ENCODE measurements at places on chromosomes 1 and 21.
A peak's percentile ranks its signal among the peaks of the same experiment; 100 is the strongest.

- no peak for DNase-seq
Measured at GRCh38 chr21:43341378-43342161, 85.4 kb downstream of the SIK1 start.

GRCh38 chr1:107952989-107953388, 12.0 kb downstream of the VAV3 start:
- DNase-seq: no peak

DNA sequence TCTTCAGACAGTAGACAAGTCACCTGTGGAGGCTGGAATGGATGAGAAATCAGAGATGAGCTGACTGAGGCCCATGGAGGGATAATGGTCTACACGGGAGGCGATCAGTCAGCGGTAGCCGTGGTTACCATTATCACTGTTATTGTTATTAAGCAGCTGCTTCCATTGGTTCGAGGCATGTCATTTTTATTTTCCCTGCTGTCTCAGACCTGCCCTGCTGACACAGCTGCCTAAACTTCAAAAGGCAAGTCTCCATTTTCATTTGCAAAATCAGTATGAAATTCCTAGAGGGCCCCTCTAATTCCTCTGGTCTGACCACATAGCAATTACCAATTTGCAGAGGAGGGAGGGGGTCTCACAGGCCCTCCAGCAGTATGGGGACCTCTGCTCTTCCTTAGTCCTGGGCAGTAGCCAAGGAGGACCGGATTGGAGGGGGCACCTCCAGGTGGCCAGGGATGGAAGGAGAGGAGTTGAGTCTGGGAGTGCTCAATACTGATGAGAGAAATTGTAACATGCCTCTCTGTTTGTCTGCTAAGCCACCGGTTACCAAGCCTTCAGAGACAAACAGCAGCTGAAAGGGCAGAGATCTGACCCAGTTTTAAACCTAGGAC, 184.2 kb downstream of the TRABD2B start:
- no peak for DNase-seq

DNA sequence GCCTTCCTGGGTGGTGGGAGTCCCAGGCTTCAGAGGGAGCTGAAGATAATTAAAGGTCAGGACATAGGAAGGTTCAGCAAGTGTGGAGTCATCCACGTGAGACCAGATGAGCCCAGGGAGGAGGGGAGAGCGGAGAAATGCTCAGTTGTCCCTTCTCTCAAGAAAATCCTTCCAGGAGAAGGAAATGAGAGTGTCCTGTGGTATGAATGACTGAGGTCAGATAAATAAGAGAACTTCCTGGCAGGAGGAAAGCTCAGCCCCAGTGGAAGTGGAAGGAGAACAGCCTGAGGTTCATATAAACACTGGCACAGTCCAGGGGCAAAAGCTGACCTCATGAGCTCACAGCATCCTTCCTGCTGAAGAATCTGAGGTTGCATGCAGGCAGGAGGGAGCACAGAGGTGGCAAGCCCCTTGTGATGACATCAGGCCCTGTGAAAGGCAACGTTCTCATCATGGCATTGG, 97.6 kb downstream of the NAV1 start:
- no peak for DNase-seq

DNA sequence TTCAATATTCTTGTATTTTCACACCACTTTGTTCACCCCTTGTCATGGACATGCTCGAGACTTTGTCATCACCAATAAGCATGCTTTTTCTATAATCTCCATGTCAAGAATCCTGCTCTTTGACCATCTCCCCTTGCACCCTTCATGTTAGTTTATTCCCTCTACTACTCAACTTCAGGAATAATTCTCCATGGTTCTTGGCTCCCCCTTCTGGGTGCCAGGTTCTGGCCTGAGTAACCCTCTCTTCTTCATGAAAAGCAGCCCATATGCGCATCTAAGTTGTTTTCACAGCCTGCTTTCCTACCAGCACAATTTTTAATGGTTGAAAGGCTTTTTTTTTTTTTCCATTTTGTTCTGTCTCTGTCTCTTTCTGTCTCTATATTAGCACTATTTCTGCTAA, 160.7 kb downstream of the LEPR start:
- no peak for DNase-seq

GRCh38 chr1:5611851-5612250, 380.4 kb downstream of the NPHP4 start:
- DNase-seq: no peak

GRCh38 chr1:85544689-85545215, 35.8 kb upstream of the CCN1 start:
- no peak for DNase-seq

DNA sequence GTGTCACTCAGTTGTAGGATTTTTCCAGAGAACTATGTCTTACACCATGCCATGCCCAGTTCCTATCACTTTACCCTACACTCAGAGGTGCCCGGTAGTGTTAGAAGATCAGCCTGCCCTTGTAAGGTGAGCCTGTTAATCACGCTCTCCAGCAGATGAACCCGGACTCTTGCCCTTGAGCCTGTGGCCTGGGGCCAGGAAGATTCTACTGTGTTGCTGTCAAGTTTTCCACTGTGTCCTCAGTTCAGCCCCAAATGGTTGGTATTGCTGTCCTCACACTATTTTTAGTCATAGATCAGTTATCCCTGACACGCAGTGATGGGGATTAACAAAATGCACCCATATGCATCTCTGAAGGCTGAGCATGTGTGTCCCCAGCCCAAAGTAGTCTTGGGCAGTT, 105.0 kb upstream of the SPAG17 start:
- no peak for DNase-seq

DNA sequence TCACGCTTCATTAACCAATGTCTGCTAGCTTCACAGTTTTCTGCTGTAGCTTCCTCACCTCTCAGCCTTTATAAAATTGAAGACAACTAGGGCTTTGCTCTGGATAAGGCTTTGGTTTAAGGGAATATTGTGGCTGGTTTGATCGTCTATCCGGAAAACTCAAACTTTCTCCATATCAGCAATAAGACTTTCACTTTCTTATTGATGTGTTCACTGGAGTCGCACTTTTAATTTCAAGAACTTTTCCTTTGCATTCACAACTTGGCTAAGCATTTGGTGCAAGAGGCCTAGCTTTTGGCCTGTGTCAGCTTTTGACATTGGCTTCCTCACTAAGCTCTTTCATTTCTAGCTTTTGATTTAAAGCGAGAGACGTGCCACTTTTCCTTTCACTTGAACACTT, 12.9 kb downstream of the COA6 start:
- DNase-seq: no peak

DNA sequence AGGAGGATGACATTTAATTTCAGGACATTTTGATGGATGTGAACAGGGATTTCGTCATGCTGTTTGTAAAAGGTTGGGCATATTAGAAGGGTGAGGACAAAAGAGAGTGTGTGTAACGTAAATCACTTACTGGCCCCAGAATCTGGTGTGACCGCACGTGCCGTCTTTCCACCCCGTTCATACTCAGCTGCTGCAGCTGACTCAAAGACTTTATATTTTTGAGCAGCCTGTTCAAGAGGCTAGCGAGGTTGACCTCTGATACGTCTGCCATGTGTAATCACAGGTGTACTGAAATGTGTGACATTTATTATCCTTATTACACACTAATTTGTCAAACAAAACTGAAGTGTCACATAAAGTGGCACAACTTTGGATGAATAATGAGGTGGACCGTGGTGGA, 66.5 kb upstream of the ERRFI1 start:
- DNase-seq: peak; percentile 38

- DNase-seq: peak; percentile 77
Measured at GRCh38 chr1:201171063-201172036, 17.1 kb upstream of the TMEM9 start.

- DNase-seq: no peak
Measured at GRCh38 chr21:36602735-36603134, 96.2 kb upstream of the SIM2 start.

GRCh38 chr1:63810936-63811469, 37.2 kb downstream of the ROR1 start:
- no peak for DNase-seq

GRCh38 chr1:35557118-35557610, at the start of gene KIAA0319L:
KIAA0319L (minus strand) TSS chr1:35557403; CDS start chr1:35554491, 2,912 bp downstream.
- peak; percentile 98 for DNase-seq

GRCh38 chr1:23643736-23644554, 47.7 kb upstream of the RPL11 start:
- DNase-seq: no peak

DNA sequence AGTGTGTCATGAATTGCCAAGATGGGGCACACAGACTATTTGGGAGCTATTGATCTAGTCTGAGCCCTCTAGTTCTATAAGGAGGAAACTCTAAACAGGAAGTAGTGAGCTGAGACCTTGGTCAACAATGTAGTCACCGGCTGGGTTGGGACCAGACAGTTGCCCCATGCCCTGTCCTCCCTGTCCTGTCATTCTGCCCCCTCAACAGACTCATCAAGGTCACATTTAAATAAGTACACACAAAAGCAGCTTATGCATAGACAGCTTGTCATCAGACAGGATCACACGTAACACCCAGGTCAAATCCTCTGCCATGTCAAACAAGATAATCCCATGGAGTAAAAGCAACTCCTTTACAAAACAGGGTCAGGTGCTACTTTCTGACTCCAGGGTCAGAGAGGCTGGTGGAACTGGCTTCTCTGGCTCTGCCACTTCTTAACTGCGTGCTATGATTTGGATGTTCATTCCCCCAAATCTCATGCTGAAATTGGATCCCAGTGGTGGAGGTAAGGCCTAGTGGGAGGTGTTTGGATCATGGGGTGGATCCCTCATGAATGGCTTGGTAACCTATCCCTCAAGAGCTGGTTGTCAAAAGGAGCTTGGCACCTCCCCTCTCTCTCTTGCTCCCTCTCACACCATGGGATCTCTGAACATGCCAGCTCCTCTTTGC, 128.9 kb downstream of the HIVEP3 start:
- peak; percentile 28 for DNase-seq

- DNase-seq: peak; percentile 61
Measured at GRCh38 chr1:37473431-37474045, 842 bp upstream of the ZC3H12A start.

- DNase-seq: peak; percentile 53
Measured at GRCh38 chr1:41021526-41022308, at the start of gene SLFNL1. SLFNL1 (minus strand) TSS chr1:41021725; CDS start chr1:41020660, 1,065 bp downstream.

DNA sequence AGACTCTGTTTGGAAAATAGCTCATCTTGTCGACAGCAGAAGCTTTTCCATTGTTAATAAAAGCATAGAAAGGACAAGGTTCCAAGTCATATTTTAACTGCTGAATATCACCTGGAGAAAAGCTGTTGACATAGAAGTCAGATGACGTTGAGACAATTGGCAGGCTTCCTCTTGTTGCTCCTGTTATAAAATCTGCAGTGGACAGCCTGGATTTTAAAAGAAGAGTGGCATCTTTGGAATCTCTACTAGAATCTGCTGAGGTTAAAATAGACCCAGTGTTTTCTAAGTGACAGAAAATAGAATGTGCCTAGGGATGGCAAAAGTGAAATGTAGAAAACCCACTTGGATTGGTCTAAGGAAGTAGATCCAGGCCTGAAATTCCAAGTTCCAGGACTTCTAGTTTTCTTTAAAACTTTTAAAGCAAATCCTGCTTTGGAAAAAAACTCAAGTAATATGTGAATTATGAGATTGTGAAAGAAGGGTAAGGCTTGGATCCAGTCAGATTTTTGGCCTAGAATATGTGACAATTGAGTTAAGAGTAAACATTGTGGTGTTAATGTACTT, 53.6 kb upstream of the NEXN start:
- DNase-seq: no peak

- DNase-seq: peak; percentile 83
Measured at GRCh38 chr1:9004700-9005394, 21.4 kb downstream of the SLC2A7 start.

GRCh38 chr1:64472040-64472376, 2.1 kb downstream of the CACHD1 start:
- no peak for DNase-seq

GRCh38 chr1:3465935-3466321, 11.5 kb downstream of the ARHGEF16 start:
- no peak for DNase-seq

- DNase-seq: no peak
Measured at GRCh38 chr1:47944561-47944960, 52.6 kb downstream of the TRABD2B start.

Data from NCI-H510A (cell line).